ENCODE measurements at places on chromosomes 11 and 22.

DNA sequence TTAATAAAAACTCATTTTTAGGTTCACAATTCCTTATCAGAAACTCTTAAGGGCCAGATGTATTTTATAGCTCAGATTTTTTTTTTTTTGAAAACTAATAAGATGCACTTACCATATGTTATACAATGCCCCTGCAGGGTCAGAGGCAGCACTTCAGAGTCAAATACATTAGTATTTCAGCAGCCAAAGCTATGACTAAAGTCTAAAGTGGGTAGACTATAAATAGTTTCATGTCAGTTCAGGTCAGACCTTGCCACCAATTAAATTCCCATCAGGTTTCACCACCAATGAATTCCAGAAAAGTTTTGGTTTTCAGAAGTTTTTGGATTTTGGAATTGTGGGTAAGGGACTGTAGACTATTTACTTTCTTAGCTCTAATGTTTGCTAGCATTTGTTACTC, 75.9 kb downstream of the FAM83F start:
- no peak for DNase-seq

- no peak for DNase-seq
Observed at GRCh38 chr11:65334696-65335295, 1.1 kb downstream of the DPF2 start.

DNA sequence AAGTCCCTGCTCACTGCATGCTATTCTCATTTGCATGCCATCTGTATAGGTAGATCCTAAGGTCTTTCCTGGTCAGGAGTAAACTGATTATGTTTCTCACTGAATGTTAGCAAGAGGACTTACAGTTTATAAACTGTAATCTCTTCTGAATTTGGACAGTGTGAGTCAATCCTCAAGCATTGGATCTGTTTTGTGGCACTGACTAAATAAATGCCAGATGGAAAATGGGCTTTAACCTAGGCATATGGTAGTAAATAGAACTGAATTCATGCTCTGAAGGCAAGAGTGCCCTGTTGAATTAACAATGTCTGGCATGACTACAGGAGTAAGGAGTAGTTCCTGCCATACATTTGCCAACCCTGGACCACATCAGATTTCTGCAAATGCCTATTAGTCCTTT, 11.4 kb downstream of the FAM181B start:
- no peak for DNase-seq

DNA sequence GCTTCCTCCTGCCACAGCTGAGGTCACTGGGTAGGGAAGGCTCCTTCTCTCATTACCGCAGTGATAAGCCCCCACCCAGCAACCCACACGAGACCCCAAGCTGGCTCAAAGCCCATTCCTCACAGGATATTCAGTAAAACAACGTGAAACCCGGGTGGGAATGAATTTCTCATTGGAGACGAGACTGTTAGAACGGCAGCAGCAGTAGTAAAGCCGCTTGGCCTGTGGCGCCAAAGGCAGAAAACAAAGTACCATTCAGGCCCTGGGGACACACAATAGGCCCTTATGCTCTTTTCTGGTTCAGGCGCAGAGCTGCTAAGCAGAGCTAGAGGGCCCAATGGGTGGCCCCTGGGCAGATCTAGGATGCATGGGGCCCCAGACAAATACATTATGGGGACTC, 45.3 kb downstream of the PC start:
- DNase-seq, result no peak

GRCh38 chr11:86644291-86644690, 28.1 kb downstream of the ME3 start:
- no peak for DNase-seq

DNA sequence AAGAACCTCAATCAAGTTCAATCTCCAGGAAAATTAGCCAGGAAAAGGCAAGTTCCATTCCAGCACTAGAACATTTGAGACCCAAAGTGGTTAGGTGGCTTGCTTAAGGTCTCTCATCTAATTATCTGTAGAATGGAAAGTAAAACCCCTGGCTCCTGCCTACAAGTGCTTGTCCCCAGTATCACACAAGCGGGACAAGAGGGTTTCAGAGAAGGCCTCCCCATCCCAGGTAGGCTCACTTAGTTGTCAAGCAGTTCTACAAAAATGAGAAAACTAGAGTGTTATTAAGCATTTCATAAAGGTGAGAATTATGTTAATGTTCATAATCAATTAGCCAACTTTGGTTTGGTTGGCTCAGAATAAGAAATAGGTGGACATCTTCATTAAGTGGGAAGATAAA, 5.5 kb downstream of the POU2AF1 start:
- DNase-seq, result no peak
